Left forelimb (tissue), 1 donor: ENCODE measurements at places on chromosomes 5 and 9.

GRCh38 chr9:101590901-101591300 lies 3.9 kb downstream of the PPP3R2 start:
- DNase-seq = no peak

DNA sequence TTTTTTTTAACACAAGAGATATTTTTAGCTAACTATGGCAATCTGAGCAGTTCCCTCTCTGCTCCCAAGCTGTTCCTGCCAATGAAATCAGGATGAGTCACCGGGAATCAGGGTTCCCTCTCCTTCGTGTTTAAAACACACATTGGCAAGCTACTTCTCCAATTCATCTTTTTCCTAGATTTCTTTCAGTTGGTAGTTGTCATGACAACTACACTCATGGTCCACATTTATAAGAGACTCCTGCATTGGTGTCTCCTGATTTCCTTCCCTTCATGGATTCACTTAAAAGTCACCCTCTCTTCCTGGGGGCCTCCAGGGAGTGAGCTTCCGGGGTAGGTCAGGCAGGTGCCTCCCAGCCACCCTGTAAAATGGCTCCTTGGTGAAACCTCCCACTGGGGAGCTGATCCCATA lies 72.3 kb upstream of the NIPAL4 start:
- no peak for DNase-seq

- DNase-seq = no peak
Observed at GRCh38 chr5:124737651-124738050, 8.8 kb downstream of the ZNF608 start.

GRCh38 chr5:133421394-133421793 lies 190.9 kb downstream of the FSTL4 start:
- peak; percentile 64 for DNase-seq

DNA sequence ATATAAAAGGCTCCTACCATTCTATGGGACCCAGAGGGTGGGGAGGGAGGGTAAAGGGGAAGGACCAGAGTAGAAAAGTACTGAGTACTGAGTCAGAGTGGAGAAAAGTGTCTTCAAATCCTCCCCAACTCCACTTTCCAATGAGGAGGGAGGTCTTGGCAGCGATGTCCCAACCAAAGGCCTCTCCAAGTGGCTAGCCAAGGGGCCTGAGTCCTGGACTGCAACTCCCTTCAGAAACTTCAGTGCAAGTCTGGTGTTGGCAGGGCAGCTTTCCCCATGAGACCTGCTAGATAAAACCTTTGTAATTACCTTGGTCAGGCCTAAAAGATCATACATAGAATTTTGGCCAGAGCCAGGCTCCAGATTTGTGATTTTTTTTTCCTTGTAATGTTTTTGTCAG lies 111.3 kb upstream of the TNPO1 start:
- no peak for DNase-seq

DNA sequence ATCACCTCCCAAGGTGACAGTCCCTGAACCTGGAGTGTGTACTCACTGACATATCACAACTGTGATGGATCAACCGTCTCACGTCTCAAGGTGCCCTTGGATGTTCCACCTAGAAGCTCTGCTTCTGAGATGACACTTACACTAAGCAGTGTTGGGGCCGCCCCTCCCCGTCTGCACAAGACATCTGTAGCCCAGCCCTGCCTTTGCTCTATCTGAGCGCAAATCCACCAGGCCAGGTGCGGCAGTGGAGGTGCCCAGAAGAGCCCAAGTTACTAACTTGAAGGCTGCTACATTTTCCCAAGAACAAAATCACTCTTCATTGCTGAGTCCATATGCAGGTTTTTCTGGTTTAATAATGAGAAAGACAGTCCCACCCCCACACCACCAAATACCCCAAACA lies 148.3 kb downstream of the FSTL4 start:
- no peak for DNase-seq

- no peak for DNase-seq
Observed at GRCh38 chr5:136814619-136815378, 449.5 kb upstream of the TRPC7 start.

GRCh38 chr9:1042466-1042865 lies 7.7 kb upstream of the DMRT2 start:
- peak; percentile 86 for DNase-seq

GRCh38 chr9:72467766-72468738 lies 53.4 kb upstream of the TMC1 start:
- no peak for DNase-seq

DNA sequence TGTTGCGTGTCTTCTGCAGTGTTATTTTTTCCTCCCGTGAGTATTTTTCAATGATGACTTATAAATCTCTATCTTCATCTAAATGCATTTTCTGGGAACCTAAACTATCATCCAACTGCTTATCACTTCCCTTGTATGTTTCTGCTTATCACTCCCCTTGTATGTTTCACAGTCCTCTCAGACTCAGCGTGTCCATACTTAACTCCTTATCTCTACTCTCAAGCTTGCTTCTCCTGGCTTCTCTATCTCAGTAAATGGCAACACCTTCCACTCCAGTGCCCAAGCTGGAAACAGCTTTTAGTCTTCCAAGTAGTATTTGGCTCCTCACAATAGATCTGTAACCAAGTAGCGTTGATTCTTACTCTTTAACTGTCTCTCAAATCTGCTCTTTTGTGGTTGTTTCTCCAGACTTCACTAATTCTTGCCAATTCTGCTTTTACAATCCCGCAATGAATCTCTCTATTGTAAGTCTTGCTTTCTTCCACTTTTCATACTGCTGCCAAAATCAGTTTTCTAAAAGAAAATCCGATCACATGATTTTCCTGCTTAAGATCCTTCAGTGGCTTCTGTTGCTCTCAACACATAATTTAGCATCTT lies 33.8 kb upstream of the TXNDC8 start:
- DNase-seq = no peak
